Activated CD4-positive, alpha-beta T cell treated with anti-CD3 and anti-CD28 coated beads, Interleukin-2, Interleukin-4, amounts not matched to agents 100 ng/mL and 50 ng/mL, durations not matched to agents 16 hours and 8 hours (primary cell): ENCODE measurements at places on chromosomes 2 and 18.

DNA sequence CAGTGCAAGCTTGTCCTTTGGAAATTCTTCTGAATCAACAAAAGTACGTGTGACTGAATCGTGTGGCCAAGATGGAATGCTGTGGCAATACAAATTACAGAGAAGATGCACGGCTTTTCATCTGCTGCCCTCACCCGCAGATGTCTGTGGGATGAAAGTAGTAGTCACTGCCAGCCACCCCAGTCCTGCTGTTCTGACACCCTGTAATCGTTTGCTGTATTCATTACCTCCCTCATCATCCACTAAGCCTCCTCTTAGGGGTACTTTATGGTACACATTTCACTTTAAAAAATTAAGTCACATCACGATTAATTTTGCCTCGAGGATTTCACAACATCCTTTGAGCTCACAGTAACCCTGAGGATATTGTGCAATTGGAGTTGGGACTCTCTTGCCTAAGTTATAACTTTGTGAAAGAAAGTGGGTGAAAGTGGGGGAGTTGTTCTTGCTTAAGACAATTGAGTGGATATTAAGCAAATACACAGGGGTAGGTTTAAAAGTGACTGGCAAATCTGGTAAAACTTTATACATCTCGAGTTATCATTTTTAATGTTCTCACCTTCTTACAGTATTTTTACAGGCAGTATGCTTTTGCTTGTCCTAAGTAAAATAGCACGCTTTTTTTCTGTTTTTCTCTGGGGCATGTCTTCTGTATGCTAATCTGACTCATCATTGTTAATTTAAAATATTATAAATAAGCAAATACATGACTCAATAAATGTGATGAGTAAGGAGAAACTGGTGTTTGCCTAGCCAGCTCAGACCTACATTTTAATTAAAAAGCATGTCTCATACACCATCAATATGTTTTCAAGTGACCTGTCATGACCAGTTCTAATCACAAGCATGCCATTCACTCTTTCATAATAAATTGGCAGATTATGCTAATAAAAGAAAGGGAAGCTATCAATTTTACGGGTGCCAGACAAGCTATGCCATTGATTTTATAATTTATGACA lies 680.9 kb downstream of the IRS1 start:
- no peak for DNase-seq

- DNase-seq: no peak
Measured at GRCh38 chr18:76380791-76381405, 114.1 kb downstream of the ZNF516 start.

- no peak for DNase-seq
Measured at GRCh38 chr18:75581336-75582131, 154.0 kb upstream of the SMIM21 start.

DNA sequence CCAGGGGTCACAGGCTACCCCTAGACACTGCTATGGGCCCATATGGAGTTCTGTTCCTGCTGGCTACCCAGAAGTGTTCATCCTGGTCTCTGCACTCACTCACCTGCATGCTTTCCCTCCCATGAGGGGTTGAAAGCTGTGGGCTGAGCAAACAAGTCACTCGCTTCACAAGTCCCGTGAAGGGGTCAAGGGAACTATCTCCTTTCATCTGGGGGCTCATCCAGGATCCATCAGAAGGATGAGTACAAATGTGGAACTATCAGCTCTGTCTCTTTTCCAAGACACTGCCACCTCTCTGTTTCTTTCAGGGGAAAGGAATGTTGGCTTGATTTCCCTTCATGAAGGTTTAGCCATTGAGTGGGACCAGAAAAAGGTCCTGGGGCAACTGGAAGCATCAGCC lies 21.7 kb downstream of the SULT1C4 start:
- no peak for DNase-seq

DNA sequence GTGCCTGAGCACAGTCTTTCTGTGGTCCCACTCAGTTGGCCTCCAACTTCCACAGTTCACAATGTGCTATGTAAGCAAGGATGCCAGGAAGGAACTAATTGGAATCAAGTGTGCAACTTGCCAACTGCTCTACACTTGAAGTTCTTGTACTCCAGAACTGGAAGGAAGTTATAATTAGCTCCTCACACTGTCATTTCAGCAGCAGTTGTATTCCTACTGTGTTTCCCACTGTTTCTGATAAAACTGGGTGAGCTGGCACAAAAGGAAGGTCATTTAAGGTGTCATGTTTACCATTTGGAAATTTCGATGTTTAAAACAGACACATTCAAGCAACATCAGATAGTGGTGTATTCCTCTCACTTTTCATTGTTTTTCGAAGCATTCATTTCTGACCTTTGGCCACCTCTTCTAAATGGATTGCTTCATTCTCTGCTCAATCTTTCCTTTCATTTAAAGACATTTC lies 84.2 kb downstream of the ANTXR1 start:
- DNase-seq: no peak
